Nucleus accumbens (tissue), 56 donors: ENCODE measurements at places on chromosomes 12 and 14.

DNA sequence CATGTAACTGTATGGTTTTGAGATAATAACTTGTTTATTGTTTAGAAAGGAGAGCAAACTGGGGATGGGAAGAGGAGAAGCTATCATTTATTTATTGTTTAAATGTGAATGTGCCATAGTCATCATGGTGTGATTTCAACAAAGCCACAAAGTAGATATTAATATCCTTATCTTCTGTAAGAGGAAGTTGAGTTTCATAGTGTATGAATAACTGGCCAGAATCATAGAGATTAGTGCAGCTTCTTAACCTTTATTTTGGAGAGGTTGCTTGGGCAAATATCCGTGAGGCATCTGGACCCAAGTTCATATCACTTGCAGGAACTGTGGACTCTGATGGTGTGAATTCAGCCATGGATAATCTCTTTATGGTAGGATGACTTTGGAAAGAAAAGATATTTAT lies 26.8 kb upstream of the LYZ start:
- DNase-seq, result no peak

DNA sequence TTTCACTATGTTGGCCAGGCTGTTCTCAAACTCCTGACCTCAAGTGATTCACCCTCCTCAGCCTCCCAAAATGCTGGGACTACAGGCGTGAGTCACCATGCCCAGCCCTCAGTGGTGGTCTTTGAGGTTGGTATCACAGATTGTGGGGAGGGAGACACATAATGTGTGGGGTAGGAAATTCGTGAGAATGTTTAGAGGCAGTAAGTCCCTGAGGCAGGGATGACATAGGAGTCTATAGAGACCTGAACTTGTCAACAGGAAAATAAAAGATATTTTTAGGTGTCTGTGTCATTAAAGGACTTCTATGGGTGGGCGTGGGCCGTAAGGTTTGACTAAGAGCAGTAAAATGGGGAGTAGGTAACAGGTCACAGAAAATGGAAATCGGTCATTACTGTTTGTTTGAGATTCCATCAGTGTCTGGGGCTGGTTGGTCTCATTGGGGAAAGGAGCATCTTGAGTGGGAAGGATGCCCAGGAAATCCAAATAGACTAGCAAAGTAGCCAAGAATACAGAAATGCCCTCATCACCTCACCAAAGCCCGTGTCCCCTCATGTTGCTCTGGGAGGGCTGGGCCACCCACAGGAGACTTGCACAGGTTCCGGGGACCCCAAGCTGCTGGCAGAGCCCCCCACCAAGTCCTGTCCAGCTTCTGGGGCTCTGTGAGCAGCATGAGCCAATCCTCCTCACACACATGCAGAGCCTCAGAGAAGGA lies 63.6 kb upstream of the BCL2L14 start:
- DNase-seq, result no peak

GRCh38 chr14:34536951-34537676 lies 2.4 kb downstream of the EAPP start:
- DNase-seq, result no peak

DNA sequence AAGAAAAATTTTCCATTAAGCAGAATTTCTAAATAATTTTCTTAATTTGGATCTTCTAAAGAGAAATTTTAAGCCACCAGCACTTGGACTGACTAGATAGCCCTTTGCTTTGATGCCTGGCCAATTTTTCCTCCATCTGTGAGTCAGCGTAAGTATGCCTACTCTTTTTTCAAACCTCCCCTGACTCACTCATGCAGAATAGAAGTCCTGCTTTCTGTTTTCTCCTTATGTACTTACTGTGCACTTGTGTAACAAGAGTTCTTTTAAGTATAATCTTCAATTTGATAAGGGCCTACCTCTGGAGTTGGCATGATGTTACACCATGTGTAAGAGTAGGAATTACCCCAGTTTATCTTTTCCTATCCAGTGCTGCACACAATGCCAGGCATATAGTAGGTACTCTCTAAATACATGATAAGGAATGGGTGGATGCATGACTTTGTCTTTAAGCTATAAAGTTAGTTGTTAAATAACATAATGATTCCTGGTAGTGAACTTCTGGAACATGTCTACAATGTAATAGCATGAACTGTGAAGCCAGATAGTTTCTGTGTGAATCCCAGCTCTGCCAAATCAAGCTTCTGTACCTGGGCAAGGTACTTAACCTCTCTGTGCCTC lies 329.6 kb downstream of the TMTC2 start:
- peak; percentile 3 for DNase-seq

- DNase-seq, result no peak
These were observed 11.0 kb downstream of the LETMD1 start for GRCh38 chr12:51059086-51059485.

- no peak for DNase-seq
These were observed 47.8 kb downstream of the MYRFL start for GRCh38 chr12:69872804-69873203.

DNA sequence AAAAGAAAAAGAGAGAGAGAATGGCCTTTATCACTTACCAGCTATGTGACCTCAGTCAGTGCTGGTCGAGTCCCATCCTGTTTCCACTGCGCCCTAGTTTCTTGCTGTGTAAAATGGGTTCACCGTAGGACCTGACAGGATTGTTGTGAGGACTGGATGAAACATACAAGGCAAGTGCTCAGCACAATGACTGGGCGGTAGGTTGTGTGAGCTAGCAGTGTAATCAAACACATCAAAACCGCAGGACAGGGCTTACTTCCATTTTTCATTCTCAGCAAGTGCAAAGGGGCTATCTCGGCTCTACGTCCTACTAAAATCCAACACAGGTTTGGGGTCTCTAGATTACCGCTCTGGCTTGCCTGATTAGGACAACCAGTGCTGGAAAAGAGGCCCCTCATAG lies 36.4 kb upstream of the ATXN2 start:
- DNase-seq, result no peak

DNA sequence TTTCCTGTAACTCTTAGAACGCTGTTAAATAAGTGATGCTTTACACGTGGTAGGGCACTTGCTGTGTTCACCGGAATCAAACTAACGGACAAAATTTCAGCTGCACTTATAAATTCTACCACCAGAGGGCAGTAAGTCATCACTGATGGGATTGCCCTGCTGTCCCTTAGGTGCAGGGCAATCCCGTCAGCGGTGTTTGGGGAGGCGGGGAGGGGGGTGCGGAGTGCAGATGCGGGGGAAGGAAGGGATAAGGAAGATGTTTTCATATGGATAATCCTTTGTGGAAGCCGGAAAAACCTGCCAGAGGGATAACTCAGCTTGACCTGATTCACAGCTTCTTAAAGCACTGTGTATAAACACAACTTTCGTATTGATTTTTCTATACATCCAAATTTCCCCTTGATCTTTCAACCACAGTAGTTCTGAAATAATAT lies 21.7 kb upstream of the SLC10A1 start:
- peak; percentile 31 for DNase-seq
